Head of caudate nucleus (tissue), 42 donors: ENCODE measurements at places on chromosomes 16 and 17.

- DNase-seq: no peak
Measured at GRCh38 chr17:78715876-78716275, 66.2 kb downstream of the CYTH1 start.

- no peak for DNase-seq
Measured at GRCh38 chr17:80125656-80126448, 21.1 kb downstream of the EIF4A3 start.

DNA sequence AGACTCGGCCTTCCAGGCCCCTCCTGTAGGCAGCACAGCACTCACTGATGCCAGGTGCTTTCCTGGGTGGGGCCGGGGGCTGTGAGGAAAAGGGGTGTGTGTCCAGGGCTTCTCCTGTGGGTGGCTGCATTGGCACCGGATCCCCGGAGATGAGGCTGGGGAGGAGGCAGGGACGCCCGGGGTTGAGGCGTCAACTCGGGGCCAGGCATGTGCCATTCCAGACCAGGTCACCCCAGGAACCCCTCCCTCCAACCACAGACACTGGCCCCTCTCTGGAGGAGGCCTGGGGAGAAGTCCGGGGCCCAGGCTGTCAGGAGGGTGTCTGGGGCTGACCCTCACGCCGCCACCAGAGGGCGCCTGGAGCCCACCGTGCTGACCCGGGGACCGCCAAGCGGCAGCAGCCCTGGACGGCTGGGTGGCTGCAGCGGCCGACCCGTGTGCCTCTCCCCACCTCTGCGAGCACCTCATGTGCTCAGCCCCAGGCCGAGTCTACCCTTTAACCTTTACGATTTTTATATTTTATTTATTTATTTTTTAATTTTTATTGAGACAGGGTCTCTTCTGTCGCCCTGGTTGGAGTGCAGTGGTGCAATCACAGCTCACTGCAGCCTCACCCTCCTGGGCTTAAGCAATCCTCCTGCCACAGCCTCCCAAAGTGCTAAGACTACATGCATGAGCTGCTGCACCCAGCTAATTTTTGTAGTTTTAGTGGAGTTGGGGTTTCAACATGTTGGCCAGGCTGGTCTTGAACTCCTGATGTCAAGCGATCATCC, 3.2 kb upstream of the METRN start:
- DNase-seq: peak; percentile 76

DNA sequence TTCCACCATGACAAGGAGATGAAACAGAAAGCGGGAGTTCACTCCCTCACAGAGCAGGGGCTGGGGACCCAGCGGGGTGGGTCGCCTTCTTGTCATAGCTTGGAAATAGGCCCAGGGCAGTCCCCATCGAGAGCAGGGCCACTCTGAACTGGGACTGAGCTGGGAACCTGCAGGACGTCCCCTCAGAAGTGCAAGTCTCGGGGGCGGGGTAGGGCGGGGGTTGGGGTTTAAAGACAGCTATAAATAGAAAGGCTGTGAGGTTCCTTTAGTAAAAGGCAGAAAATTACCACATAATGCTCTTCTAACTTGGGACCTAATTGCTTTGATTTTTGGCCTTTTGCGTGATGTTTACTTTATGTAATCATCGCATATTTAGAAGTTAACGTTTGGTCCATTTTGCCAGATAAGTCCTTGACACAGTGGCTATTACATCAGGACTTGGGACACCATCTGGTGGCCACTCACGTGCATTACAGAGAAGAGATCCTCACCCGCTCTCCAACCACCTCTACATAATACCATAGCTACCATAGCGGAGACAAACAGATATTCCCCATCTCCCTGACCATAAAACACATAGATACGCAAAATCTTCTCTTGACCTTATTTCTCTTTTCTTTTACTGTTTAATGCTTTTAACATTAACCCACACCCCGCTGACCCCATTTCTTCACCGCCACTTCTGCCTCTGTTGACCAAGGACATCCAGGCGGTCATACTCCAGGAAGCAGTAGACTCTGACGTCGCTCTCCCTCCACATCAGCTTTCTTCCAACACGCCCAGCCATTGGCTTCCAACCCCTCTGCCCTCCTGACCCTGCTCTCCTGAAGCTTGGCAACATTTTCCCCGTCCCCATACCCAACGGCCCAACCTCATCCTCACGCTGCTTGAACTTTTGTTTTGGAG, 27.5 kb upstream of the PIK3R6 start:
- DNase-seq: peak; percentile 53

DNA sequence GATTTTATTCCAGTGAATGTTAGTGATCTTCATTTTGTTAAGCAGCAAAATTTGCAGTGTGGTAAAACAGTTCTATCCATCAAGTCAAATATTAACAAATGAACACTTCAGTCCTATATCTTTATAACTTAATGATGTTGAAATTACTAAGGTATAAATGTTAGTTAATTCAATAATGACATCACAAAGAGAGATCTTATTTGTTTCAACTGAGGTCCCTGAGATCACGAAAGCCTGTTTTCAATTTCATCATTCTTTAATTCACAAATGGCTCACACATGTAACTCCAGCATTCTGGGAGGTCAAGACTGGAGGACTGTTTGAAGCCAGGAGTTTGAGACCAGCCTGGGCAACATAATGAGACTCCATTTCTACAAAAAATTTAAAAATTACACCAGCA, 13.9 kb downstream of the SMURF2 start:
- DNase-seq: no peak

DNA sequence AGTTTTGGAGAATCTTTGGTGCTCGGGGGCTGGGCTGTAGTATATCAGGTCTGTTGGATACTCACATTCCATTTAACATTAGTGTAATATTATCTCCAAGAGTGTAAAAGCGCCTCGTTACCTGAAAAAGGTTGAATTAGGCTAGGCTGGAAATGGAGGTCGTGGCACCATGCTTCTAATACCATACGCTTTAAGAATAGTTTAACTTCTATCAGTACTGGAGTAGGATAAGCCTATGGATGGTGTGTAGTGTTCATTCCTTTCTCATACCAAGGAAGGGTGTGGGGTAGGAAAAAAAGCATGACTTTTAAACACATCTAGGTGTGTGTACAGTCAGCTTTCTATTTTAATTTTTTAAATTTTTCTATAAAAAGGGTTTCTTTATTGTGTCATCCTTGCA, 2.0 kb downstream of the SRCAP start:
- no peak for DNase-seq

GRCh38 chr17:76734080-76734840, 2.9 kb downstream of the SRSF2 start:
- DNase-seq: no peak

DNA sequence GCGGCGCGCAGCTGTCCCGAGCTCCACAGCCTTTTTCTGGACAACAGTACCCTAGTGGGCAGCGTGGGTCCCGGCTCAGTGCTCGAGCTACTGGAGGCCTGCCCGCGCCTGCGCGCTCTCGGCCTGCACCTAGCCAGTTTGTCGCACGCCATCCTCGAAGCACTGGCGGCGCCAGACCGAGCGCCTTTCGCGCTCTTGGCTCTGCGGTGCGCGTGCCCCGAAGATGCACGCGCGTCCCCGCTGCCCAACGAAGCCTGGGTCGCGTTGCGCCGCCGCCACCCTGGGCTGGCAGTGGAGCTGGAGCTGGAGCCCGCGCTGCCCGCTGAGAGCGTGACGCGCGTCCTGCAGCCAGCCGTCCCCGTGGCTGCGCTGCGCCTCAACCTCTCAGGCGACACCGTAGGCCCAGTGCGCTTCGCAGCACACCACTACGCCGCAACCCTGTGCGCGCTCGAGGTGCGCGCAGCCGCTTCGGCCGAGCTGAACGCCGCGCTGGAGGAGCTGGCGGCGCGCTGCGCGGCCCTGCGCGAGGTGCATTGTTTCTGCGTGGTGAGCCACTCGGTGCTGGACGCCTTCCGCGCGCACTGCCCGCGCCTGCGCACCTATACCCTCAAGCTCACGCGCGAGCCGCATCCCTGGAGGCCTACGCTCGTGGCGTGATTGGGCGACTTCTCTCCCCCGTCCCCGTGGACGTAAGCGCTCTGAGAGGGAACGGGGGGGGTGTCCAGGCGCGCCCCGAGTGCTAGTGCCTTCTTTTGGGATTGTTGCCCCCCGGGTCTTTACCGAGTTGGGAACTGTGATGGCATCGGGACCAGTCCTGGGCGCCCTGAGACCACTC, 1.2 kb upstream of the HSF4 start:
- DNase-seq: peak; percentile 91

DNA sequence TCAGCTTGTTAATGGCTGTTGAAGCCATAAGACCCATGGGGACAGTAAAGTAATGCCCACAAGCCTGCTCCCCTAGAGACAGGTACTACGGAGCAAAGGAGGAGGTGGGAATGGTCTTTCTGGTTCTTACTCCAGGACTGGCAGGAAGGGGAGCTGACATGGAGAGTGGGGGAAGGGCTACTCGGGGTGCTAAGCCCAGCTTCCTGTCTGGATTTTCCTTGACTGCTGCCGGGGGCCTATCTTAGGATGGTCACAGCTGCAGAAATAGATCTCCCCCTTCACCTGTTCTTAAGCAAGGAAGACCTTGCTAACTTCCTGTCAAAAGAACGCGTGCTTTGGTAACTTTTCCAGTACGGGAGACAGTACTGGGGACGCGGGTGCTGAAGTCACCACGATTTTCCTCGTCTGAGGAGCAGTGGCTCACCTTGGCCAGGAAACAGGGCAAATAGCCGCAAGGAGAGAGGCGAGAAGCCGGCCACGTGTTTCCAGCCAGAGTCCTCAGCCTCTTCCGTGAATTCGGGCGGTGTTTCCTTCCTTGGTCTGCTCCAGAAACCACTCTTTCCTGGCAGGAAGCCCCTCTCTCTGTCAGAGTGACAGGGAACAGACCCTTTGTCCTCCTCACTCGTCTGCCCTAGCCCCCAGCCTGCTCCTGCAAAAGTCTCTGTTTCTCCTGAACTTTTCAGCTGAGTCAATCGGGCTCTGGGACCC, 656 bp upstream of the PRR29 start:
- no peak for DNase-seq

DNA sequence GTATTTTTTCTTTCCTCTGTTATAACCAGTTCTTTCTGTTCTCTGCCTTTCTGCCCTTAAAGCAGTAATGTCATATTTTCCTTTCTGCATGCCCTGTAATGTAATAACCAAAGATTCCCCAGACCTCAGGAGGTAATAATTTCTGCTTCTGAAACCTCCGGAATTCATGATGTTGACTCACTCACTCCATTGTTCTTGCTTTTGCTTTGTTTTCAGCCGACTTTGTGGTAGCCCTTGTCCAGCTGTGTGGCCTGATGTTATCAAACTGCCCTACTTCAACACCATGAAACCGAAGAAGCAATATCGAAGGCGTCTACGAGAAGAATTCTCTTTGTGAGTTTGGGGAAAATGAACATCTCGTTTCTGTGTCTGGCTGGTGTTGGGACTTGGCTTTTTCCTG, 55.9 kb downstream of the CDK12 start:
- DNase-seq: no peak

DNA sequence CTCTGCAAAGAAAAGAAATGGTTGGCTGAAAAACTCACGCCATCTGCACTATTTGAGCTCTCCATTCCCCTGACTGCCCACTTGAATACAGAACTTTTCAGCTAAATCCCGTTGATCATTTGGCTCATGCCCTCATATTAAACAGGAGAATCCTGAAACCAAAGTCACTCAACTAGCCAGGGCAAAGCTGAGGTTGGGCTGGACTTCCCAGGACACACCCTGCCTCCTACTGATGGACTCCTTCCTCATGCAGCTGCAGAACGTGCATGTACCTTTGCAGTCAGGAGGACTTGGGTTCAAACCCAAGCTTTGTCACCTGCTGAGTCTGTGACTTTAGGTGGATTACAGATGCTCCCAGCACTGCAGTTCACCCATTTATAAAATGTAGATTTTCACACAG, 7.7 kb downstream of the ASIC2 start:
- no peak for DNase-seq

- no peak for DNase-seq
Measured at GRCh38 chr16:86664522-86665318, 86.4 kb downstream of the FOXL1 start.

DNA sequence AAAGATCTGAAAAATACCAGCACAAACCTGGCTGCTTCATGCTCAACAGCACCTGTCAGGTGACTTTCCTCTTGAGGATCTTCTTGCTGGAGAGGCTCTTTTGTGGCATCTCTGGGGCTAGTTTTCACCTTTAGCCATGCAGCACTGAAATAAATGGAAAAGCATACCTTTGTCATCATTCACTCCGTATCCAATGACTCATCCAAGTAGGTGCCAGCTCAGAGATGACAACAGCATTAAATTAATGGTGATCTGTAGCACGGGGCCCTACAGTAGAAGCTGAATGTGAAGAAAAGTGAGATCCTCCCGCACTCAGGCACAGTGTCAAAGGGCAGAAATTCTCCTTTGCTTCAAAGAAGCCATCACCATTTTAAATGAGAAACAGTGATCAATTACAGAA, 32.2 kb downstream of the KIAA0753 start:
- no peak for DNase-seq

DNA sequence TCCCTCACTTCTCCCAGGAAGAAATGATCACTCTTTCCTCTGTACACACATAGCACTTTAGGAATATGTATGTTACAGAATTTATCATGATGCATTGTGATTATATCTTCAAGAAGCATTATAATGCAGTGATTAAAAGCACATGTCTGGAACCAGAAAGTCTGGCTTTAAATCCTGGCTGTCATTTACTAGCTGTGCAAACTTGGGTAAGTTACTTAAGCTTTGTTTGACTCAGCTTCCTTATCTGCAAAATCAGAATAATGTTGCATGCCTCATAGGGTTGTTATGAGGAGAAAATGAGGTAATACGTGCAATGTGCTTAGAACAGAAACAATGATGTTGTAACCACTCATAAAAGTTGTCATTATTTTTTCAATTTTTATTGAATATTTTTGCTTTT, 156.3 kb upstream of the ZKSCAN2 start:
- no peak for DNase-seq

GRCh38 chr17:20852239-20852989, 190.4 kb downstream of the USP22 start:
- peak; percentile 39 for DNase-seq

- DNase-seq: no peak
Measured at GRCh38 chr17:48445248-48445620, 15.2 kb upstream of the SKAP1 start.

- DNase-seq: no peak
Measured at GRCh38 chr17:68627956-68628575, 26.9 kb upstream of the FAM20A start.

DNA sequence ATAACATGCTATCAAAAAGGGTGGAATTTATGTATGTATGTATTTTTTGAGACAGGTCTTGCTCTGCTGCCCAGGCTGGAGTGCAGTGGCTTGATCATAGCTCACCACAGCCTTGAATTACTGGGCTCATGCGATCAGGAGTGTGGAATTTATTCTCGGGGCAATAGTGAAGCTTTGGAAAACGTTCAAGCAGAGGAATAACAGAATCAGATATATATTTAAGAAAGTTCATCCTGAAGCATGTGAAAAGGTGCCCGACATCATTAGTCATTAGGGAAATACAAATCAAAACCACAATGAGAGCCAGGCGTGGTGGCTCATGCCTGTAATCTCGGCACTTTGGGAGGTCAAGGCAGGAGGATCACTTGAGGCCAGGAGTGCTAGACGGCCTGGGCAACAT, 7.7 kb upstream of the ITGAE start:
- no peak for DNase-seq

DNA sequence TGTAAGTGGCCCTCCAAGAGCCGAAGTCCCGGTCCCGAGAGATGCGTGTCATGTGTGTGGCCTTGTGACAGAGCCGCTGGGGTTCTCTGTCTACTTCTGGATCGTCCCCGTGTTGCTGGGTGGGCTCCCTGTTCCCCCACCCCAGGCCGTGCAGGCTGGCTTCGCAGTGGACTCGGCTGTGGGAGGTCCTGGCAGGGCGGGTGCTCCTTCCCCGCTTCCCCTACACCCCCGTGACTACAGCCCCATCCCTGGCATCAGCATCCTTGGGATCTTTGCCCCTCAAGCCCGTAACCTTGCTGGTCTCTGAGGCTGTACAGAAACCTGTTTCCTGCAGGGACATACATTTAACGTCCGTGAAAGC, 136.3 kb downstream of the BANP start:
- no peak for DNase-seq
